ENCODE measurements at places on chromosomes 1 and 21.

GRCh38 chr1:20873311-20873710, 86.2 kb upstream of the HP1BP3 start:
- no peak for DNase-seq

- DNase-seq: no peak
Observed at GRCh38 chr1:52531249-52531872, 21.5 kb downstream of the TUT4 start.

DNA sequence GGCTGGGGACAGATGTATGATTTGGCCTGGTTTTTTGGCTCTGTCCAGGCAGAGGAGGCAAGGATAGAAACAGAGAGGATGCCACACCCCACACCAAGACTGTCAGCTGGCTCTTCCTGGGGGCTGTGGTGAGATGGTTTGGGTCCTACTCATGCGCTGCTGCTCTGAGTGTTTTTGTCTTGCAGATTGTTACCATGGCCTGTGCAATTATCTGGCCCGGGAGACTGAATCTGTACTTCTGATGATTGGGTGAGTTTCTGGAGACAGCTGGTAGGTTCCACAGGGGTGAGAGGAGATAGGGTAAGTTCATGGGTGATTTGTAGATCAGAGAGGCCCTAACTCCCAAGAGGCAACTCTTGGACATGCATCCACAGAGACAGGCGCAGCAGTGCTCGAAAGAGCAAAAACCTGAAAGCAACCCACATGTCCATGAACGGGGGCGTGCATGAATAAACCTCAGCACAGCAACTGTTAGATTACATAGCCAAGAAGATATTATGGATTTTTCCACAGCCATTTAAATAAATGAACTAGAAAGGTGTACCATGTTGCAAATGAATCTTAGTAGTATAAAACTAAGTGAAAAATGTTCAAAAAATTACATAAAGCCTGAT, 17.8 kb downstream of the AADACL4 start:
- DNase-seq: no peak

DNA sequence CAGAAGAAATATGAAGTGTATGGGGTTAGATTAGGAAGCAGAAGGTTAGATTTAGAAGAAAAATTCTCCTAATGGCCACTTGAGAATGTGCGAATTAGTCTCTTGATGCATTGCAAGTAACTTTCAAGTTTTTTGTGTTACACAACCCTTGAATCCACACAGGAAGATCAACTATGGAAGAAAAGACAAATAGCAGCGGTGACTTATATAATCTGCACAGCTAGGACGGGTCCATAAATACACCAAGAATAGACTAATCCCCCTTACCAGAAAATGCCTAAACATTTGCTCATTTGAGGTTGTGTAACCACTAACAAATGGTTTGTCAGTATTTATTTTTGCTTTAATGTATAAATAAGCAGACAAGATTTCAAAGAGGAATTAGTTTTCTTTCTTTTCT, 182.6 kb downstream of the TGFB2 start:
- DNase-seq: no peak

GRCh38 chr21:28899744-28900143, 92.9 kb downstream of the LTN1 start:
- no peak for DNase-seq

- no peak for DNase-seq
Observed at GRCh38 chr1:234611225-234611846, 1.4 kb upstream of the IRF2BP2 start.

- no peak for DNase-seq
Observed at GRCh38 chr1:88149686-88150085, 534.4 kb upstream of the PKN2 start.

GRCh38 chr21:36023092-36023480, 37.2 kb downstream of the SETD4 start:
- DNase-seq: no peak
